Stimulated activated CD4-positive, alpha-beta T cell treated with anti-CD3 and anti-CD28 coated beads, Interleukin-12 subunit alpha, Interleukin-12 subunit beta, amount 100 ng/mL, for 24 hours (primary cell): ENCODE measurements at places on chromosomes 3 and 15.
A peak's percentile ranks its signal among the peaks of the same experiment; 100 is the strongest.

- no peak for DNase-seq
These were observed 49.9 kb downstream of the MCF2L2 start for GRCh38 chr3:183378545-183378944.

GRCh38 chr3:110568246-110568645 is 503.4 kb upstream of the NECTIN3 start:
- no peak for DNase-seq

DNA sequence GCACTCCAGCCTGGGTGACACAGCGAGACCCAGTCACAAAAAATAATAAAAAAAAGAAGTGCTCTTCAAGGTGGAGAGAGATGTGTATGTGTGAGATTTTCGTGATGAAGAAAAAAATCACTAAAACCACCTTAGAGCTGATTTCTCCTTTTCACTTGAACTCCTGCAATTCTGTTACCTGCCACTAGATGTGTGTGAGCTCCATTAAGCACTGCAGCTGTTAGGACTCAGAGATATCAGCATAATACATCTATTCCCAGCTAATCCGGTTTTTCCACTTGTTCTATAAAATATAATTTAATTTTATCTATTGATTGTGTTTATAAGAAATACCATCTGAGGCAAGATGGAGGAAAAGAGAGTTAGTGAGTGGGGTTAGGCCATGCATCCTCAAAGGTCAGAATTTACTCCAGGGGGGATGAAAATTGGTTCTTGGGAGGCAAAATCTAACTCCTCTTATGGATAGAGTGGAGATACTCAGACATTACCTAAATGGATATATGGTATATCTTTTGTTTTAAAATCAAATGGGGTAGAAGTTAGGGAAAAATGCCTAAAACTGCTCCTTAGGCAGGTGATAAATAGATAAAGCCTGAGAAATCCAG is 152.7 kb downstream of the IL20RB start:
- no peak for DNase-seq

DNA sequence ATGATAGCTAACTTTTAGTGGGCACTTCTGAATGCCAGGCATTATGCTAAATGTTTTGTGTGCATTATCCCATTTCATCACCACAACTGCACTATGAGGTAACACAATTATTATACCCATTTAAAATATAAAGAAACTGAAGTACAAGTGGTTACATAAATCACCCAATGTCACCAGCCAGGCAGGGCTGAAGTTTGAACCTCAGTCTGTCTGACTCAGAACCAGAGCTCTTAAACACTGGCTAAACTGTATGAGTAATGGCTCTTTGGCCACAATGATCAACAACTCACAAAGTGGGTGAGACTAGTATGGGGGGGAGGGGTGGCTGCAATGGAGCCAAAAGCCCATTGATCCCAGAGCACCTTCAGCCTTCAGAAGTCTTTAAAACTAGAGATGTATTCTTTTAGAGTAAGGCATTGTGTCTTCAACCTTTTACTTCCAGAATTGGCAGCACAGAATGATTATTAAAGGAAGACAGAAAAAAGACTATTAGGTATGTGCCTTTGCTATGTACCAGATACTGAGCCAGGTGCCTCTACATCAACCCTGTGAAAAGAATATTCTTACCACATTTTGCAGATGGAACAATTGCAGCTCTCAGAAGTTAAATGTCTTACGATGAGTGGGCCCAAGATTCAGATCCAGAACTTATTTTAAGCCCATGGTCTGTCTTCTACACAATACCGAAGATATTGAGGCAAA is 166.9 kb downstream of the UACA start:
- DNase-seq: no peak

- DNase-seq: no peak
These were observed 65.3 kb downstream of the LRTM1 start for GRCh38 chr3:54862526-54862925.

DNA sequence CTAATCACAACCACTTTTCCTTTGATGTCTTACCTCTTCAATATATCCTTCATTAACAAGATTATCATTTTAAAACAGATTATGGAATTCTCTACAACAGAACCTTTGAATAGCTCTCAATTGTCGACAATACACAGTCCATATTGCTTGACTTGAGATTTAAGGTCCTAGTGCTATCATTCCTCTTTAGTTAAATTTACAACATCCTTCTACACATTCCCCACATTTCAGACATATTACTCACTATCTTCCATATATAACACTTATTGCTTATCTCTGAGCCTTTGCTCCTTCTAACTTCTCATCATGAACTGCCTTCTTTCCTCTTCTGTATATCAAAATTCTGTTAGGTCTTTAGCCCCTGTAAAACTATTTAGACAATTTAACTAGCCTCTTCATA is 247.0 kb downstream of the STXBP5L start:
- DNase-seq: no peak

GRCh38 chr3:63863150-63864007 is at the start of the genes ATXN7 and THOC7:
TSS of gene ATXN7 (plus strand) at chr3:63863867. CDS start at chr3:63912599, 48,732 bp downstream.
TSS of gene THOC7 (minus strand) at chr3:63863805. CDS start at chr3:63863790, 15 bp downstream.
- DNase-seq: peak; percentile 55

- DNase-seq: no peak
These were observed 54.0 kb downstream of the CHCHD6 start for GRCh38 chr3:126758026-126758425.

GRCh38 chr3:74357881-74358280 is 256.6 kb downstream of the CNTN3 start:
- no peak for DNase-seq

- no peak for DNase-seq
These were observed 3.0 kb downstream of the PPM1L start for GRCh38 chr3:160758929-160759577.

GRCh38 chr15:72182673-72183072 is 14.9 kb downstream of the GRAMD2A start:
- no peak for DNase-seq

- DNase-seq: no peak
These were observed 563 bp downstream of the PXYLP1 start for GRCh38 chr3:141231952-141232823.

- DNase-seq: no peak
These were observed 583.8 kb upstream of the ZNF717 start for GRCh38 chr3:76369170-76369569.

DNA sequence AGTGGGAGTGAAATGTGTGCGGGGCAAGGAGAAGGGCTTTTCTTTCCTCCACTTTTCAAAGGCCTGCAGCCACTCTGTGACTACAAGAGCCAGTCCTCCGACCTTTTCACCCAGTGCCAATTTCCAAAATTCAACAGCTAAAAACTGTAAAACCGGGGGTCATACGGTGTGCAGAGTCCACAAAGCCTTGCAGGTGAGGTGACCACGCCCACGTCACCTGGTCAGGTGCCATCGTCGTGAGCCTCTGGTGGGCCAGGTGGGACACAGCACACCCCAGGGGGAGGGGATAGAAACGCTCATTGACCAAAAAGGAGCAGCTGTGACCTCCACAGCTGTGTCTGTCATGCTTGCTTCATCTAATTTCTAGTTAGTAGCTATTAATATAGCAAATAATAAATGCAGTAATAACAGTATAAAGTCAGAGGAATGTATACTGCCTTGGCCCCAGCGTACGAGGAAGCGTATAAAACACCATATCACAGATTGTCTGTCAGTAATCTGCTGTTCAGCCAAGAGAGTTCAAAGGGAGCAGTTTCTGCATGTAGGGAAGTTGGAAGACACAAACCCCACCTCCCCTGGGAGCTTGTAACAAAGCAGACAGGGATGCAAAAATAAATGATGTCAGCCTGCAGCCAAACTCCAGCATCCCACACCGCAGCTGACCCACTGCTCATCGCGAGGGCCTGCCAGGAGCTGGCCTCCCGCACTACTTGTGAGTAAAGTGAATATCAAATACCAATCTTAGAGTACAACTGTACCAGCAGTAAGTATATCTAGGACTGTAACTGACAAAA is 86.7 kb downstream of the VGLL4 start:
- DNase-seq: no peak

GRCh38 chr15:26867200-26868007 is 542 bp downstream of the GABRA5 start:
- no peak for DNase-seq

- no peak for DNase-seq
These were observed 534.3 kb downstream of the ROBO1 start for GRCh38 chr3:79233431-79234060.
